ENCODE measurements at places on chromosomes 11 and 22.

DNA sequence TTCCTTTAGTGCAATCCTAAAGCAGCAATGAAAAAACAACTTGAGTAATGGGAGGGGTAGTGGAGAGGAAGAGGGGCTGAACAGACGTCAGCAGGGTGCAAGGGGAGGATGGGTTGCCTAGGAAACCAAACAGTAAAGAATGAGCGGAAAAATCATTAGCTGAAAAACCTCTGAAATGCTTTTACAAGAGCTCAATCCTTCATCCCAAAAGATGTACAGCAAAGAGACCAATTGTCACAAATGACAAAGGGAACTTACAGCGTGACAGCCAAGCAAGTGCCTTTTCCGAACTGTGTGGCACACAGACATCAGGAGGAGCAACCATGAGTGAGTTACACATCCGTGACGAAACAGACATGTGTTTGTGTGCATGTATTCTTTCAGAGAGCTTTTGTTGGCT lies 104.6 kb downstream of the SIK3 start:
- no peak for DNase-seq

DNA sequence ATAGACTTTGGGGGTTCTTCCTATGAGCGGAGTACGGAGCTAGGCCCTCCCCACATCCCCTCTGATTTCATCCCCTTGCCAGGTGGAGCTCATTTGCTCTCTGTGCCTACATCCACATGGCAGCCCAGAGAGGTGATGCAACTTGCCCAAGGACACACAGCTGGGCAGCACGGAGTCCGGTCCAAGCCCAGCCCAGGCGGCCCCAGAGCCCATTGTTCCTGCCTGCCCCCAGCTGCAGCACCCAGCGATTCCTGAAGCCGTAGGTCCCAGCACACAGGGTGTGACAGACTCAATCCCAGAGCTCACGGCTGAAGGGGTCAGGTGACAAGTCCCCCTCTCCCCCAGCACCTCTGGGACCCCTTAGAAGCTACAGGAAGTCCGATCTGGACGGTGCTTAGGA lies 22.2 kb upstream of the RFPL3 start:
- no peak for DNase-seq

DNA sequence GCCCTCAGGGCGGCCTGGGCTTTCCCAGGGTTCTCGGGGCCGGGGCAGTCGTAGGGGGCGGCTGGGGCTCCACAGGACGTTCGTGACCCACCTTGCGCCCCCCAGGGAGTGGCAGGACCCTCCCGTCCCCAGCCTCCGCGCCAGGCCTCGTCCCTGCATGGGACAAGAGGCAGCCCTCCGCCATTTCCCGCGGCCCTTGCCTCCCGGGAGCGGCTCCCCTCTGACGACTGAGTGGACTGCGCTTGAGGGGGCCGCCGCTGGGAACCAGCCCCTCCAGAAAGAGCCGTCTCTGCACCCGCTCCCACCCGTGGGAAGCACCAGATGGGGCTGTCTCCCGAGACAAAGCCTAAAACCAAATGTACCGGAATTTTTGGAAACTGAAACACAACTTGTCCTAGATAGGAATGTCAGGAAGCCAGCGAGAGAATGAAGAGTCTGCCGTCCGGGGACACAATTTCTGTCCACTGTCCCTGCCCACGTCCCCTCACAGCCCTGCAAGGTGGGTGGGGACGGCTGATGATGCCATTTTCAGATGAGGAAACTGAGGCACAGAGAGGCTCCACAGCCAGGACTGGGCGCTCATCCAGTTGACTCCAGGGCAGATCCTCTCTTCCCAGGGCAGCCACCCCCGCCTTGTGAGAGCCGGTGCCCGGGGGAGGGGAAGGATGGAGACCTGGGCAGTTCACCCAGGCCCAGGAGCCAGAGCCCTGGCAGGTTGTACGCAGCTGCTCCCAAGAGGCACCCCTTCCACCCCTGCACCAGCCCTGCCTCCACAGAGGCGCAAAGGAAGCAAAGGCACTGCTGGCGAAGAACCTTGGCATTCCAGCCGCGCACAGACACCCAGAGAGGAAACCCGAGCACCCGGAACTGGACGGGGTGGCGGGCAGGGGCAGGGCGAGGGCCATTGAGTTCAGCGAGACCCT lies 18.1 kb upstream of the PICK1 start:
- no peak for DNase-seq

GRCh38 chr11:86277741-86278140 lies 24.3 kb upstream of the HIKESHI start:
- no peak for DNase-seq

- no peak for DNase-seq
Measured at GRCh38 chr11:27464289-27464696, 8.3 kb downstream of the LGR4 start.

DNA sequence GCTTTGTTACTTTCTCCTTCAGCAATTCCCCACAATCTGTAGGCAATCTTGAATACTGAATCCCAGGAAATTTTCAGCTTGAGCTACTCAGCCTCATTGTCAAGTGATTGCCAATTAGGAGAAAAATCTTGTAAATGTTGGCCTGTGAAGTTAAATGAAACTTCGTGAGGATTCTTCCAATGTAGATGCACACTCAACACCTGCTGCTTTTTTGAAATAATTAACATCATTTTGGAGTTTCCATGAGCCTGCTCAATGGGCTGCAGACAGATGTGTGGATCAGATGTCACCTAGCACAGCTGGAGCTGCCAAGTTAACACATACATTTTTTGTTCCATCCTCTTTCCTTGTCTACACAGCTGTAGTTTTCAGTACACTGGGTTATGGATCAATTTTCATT lies 645.6 kb upstream of the LUZP2 start:
- no peak for DNase-seq

DNA sequence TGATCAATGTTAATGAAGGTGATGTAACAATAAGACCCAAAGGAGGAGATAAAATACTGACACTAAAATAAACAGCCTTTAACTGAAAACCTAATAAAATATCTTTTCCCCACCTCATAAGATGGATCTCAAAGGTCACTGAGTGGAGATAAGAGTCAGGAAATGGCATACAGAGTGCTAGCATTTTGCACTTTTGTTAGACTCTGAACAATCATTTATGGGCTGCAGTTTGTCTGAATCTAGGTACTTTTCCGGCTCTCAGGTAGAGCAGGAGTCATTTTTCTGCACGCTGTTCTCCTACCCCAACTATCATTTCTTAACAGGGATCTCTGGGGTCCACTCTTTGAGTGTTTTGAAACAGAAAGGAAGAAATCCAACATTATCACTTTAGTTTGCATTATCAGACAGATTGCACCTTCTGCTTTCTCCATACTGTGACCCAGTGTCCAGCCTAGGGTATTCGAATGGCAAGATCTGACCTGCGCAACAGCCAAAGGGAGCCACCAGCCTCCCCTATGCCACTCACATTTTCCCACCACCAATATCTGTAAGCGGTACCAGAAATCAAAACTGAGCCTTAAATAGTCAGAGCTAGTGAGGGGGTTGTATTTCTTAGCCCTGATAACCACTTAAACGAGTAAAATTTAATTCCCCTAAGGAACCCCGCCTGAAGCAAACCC lies 863 bp downstream of the SIAE start:
- no peak for DNase-seq

- DNase-seq, result no peak
Measured at GRCh38 chr11:65979261-65979759, 17.8 kb downstream of the SART1 start.

GRCh38 chr22:19128946-19129727 lies 2.0 kb upstream of the TSSK2 start:
- DNase-seq, result no peak

DNA sequence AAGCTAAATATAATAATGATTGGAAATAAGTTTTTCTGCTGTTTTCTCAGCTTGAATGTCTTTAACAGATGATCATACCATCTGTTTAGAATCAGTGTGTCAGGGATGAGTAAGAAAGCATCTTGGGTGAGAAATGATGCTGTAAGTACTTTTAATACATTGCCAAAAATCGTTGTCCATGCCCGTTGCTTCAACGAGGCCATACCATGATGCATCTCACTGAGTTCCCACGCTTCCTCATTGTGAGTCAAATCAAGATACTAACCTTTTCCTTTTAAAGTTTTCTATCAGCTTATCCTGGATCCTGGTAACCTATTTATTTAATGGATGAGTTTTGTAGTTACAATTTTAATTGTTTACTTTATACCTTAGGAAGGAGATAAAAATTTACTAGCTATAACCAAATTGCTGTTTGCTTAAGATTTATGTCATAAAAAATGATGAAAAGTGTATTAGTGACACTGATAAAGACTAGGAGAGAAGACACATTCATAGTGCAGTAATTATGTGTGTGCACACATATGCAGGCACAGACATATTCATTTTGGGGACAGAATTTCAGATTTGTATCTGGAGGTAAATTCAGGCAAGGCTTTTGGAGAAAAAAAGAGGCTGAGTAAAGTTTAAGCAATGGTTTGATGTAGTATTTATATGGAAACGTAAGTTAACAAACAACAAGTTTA lies 154.8 kb downstream of the UVRAG start:
- no peak for DNase-seq

DNA sequence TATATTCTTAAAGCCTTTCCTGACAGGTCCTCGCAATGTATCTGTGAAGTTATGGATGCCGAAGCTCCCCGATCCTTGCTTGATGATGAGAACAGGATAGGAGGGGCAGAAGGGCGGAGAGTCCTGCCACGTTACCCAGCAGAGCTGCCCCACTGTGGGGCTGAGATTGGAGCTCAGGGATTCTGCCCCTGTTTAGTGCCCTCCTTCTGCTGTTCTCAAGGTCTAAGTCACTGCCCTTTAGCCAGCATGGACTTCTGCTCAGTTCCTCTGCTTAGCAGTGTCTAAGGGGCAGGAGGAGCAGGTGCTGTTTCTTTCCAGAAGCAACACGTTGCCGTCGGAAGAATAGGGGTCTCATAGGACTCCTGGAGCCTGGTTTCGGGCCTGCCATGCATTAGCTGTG lies 164.2 kb upstream of the B3GAT1 start:
- DNase-seq, result no peak

- no peak for DNase-seq
Measured at GRCh38 chr22:22067192-22067591, 84.6 kb upstream of the TOP3B start.

DNA sequence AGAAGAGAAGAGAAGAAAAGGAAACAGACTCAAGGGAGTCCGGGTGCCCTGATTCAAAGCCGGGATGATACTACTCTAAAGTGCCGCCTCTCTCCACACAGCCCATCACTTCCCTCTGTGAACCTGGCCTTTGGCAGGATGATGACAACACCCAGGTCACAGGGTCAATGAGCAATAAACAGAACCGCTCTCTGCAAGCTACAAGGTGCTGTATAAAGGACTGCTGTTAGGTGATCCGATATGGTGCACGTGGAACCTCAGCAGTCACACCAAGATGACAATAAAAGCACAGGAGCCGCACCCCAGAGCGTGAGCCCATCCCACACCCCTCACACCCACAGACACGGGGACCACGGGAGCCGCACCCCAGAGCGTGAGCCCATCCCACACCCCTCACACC lies 10.7 kb downstream of the TTLL1 start:
- DNase-seq, result no peak

GRCh38 chr11:77046060-77046501 lies 11.9 kb downstream of the B3GNT6 start:
- peak; percentile 38 for DNase-seq

DNA sequence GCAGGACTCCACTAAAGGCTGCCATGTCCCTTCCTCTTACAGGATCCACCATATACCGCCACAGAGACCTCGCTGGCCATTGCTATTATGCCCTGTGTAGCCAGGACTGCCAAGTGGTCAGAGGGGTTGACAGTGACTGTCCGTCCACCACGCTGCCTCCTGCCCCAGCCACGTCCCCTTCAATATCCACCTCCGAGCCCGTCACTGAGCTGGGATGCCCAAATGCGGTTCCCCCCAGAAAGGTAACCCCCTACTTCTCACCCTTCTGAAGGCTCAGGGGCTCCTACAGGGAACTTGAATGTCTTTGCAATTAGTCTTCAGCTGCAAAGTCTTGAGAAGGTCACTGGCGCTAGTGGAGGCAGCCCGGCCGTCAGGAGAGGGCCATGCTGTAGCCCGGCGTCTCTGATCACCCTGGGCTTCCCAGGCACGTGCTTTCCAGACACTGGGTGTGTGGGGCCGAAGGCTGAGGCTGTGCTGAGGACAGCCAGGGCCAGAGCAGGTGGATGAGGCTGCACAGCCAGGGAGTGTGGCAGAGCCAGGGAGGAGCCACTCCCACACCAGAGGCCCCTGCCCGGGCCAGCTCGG lies 30.0 kb upstream of the MUC5B start:
- no peak for DNase-seq

DNA sequence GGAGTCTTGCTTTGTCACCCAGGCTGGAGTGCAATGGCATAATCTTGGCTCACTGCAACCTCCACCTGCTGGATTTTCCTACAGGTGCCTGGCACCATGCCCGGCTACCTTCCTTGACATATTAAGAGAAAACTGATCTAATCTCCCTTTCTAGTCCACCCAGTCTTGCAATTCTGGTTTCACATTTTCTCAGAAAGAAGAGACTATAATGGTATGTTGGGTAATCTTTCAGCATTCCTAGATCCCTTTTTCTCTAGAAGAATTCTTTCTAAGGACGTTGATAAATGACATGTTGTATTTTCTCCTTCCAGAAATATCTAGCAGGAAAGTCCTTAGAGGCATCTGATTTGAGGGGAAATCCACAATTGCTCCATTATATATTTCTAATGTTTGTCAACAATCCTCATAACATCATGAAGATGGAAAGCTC lies 10.4 kb upstream of the HSPA8 start:
- DNase-seq, result no peak

DNA sequence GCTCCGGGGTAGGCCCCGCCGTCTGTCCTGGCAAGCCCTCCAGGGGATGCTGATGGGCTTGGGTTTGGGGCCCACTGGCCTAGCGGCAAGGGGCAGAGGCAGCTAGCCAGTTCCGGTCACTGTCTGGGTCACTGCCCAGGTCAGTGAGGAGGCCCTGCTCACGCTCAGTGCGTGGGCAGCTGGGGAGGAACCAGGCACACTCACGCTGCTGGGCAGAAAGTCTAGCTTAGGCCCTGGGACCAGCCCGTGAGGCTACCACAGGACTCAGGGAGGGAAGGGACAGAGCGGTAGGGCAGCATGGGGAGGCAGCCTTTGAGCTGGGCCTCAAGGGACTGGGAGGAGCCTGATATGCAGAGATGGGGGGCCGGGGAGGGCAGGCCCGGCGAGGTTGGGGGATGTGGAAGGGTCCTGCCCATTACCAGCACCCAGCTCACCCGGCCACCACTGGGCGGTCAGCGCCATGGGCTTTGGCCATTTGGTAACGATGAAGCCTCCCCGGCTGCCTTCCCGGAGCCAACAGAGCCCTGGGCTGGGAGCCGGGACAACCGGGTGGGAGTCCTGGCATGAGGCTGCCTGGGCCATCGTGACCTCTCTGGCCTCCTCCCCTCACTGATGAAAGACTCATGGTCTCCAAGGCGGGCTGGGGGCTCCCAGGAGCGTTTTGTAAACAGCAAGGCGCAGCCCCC lies 14.2 kb downstream of the SHISAL1 start:
- DNase-seq, result no peak

DNA sequence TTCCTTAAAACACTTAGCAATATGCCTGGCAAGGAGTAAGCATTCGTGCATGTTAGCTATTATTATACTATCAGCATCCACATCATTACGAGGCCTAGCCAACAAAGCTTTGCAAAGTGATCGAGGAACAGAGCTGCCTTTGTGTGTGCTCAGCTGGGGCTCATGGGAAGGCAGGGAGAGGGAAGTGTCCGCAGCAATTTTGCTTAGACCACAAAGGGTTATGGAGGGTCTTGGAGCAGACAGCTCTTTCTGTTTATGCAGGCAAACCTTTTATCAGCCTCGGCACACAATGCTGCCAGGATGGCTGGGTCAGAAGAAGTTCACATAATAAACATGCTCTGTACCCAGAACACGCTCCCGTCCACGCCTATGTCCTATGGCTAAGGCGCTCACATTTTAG lies 10.9 kb upstream of the DKK3 start:
- DNase-seq, result no peak
